ENCODE measurements at places on chromosomes 11 and 22. TPM values are rescaled to one million over a fixed set of nuclear protein-coding genes. Genes with fewer than 3 reads are reported as not detected.

The HEPACAM gene
- not detected for total RNA-seq

The TMEM123 gene
- 82.2 TPM for total RNA-seq

The ISX gene
- total RNA-seq: not detected

The USP2 gene
- 0.58 TPM for total RNA-seq

The HORMAD2 gene
- total RNA-seq: not detected

The C11orf87 gene
- not detected for total RNA-seq

The TRIM51 gene
- total RNA-seq: not detected

The DENND5A gene
- 77.6 TPM for total RNA-seq

The OR56A1 gene
- not detected for total RNA-seq

The TUG1 gene
- 49.4 TPM for total RNA-seq

The KCNJ1 gene
- total RNA-seq: not detected

The SLC29A2 gene
- total RNA-seq: 0.26 TPM

The TBCEL gene
- 14.1 TPM for total RNA-seq

The GAL3ST3 gene
- not detected for total RNA-seq

The RSF1 gene
- 28.4 TPM for total RNA-seq

The SLC6A5 gene
- total RNA-seq: not detected

The GRK3 gene
- 0.70 TPM for total RNA-seq

The MMP7 gene
- total RNA-seq: not detected

The FGF3 gene
- not detected for total RNA-seq

The RBM4 gene
- 97.9 TPM for total RNA-seq

The RFPL1 gene
- not detected for total RNA-seq

The PAK1 gene
- 13.4 TPM for total RNA-seq

The LSP1 gene
- total RNA-seq: 34.2 TPM

The EIF3D gene
- total RNA-seq: 280 TPM

The TPH1 gene
- total RNA-seq: not detected

The JAML gene
- not detected for total RNA-seq

The PGR gene
- 1.9 TPM for total RNA-seq

The RAC2 gene
- total RNA-seq: 30.2 TPM

The CCDC188 gene
- total RNA-seq: 0.17 TPM

The PRAME gene
- not detected for total RNA-seq

The KCNA4 gene
- 1.2 TPM for total RNA-seq

The SLC5A12 gene
- total RNA-seq: not detected

The ACTN3 gene
- total RNA-seq: under 0.01 TPM

Measured in pericardium fibroblast (primary cell).